ENCODE measurements at places on chromosomes 4 and X.

GRCh38 chr4:41896648-41897047, 38.6 kb upstream of the TMEM33 start:
- no peak for DNase-seq

DNA sequence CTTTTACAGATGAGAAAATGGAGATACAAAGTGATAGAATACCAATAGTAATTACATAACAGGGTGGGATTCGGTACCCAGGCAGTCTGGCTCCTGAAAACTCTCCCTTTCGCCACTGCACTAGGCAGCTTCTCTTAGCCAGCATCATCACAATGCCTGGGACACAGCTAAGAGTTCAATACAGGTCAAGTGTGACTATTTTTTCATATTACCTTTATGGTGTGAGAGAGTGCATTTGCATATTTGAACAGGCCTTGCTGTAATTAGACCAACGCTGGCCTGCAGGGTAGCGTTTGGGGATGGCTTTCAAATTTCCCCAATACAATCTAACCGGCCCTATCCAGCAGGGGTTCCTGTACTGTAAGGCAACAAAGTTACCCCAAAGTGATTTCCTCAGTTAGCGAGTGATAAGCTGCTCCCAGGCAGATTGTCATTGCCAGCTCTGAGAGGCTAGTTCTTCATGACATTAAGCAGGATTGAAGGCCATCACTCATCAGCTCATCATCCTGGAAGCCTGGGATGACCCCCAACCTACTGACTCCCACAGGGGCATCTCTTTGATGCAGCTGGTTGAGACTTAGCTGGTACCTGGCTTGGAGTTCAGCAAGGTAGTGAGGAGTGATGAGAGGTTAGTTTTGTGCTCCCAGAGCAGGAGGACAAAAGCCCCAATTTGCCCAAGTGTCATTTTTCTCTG, 836.8 kb upstream of the LCORL start:
- DNase-seq: no peak

DNA sequence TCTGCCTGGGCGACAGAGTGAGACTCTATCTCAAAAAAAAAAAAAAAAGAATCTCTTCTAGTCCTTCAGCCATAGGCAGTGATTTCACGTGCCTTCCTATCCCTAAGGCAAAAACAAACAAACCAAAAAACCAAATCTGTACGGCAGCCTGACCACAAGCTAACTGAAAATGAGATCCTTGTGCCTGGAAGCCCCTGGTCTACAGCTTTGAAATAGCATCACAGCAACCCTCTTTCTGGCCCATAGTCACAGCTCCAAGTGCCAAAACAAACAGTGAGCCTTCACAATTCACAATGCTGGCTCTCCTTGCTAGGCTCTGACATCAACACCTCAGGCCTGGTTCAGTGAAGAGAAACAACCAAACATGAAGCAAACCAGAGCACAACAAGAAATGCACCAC, 46.1 kb downstream of the TMEM150C start:
- no peak for DNase-seq

DNA sequence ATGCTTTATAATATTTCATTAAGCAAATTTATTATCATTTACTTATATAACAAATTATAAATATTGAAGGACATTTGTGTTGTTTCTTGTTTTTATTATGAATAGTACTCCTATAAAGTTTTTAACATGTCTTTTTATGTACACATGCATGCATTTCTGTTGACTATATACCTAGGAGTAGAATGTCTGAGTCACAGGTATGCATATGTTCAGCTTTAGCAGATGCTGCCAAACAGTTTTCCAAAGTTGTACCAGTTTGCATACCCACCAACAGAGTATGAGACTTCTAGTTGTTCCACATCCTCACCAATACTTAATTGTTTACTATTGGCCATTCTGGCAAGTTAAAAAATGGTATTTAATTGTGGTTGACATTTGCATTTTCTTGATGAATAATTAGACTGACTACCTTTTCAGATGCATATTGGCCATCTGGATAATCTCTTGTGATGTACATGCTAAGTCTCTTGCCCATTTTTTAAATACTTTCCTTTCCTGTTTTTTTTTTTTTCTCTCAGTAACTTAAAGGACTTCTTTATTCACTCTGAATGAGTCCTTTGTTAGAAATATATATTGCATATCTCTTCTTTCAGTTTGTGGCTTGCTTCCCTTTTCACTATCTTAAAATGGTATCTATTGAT, 132.2 kb upstream of the TRIM2 start:
- DNase-seq: no peak

GRCh38 chr4:2843941-2844584, 419 bp downstream of the ADD1 start:
- DNase-seq: no peak

GRCh38 chr4:160846121-160846520, 1317.7 kb downstream of the FSTL5 start:
- DNase-seq: no peak

GRCh38 chr4:22071749-22072148, 123.2 kb upstream of the KCNIP4 start:
- no peak for DNase-seq

DNA sequence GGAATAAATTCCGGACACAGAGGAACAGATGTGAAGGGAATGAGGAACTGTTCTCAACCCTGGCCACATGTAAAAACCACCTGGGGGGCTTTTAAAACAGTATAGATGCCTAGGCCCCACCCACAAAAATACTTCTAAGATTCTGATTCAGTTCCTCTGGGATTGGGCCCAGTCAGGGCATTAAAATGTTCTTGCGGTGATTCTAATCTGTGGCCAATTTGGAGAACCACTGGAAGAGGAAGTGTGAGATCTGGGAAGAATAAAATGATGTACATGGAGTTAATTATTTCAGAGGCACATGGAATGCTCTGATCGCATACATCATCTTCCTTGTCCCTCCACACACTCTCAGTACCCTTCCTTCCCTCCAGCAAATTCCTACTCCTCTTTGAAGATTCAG, 192.2 kb downstream of the APBB2 start:
- DNase-seq: no peak

GRCh38 chr4:83219344-83220331, 65.0 kb downstream of the COQ2 start:
- peak; percentile 35 for DNase-seq

GRCh38 chr4:56460085-56460484, 7.3 kb upstream of the SRP72 start:
- no peak for DNase-seq

DNA sequence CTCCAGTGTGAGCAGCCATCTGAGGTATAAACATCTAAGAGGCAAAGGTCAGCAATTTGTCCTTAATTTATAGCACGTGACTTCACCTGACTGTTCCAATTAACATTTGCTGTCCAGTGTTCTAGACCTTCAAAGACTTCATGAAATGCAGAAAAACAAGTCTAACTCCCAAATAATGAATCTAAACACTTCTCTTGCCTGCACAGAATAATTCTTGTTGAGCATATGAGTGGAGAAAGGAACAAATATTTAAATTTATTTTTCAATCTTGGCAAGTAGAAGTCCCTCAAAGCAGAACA, 12.0 kb downstream of the RFC1 start:
- DNase-seq: no peak

DNA sequence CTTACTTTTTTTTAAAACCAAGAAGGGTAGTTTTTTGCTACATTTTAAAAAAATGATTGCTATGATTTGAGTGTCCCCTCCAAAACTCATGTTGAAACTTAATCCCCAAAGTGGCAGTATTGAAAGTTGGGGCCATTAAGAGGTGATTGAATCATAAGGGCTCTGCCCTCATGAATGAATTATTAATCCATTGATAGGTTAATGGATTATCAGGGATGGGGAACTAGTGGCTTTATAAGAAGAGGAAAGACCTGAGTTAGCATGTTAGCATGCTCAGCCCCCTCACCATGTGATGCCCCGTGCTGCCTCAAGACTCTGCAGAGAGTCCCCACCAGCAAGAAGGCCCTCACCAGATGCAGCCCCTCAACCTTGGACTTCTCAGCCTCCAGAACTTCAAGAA, 31.0 kb downstream of the SMIM43 start:
- no peak for DNase-seq

GRCh38 chr4:90375081-90375480, 247.9 kb downstream of the CCSER1 start:
- DNase-seq: no peak

- DNase-seq: no peak
Measured at GRCh38 chr4:4990857-4991540, 28.3 kb downstream of the CYTL1 start.

DNA sequence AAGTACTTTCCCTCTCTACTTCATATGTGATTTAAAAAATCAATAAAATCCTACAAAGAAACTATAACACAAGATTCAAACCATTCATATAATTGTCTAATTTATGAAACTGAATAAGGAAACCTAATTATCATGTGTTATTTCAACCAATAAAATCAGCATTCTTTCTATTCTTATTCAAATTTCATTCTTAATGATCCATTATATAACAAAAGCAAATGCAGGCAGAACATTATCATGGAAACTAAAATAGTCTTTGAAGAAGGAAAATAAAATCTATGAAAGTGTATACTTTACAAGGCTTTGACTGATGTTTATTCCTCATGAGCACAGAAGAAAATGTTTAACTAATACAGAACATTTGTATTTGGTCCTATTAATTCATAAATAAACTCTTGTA, 47.6 kb downstream of the CNOT6L start:
- DNase-seq: no peak

DNA sequence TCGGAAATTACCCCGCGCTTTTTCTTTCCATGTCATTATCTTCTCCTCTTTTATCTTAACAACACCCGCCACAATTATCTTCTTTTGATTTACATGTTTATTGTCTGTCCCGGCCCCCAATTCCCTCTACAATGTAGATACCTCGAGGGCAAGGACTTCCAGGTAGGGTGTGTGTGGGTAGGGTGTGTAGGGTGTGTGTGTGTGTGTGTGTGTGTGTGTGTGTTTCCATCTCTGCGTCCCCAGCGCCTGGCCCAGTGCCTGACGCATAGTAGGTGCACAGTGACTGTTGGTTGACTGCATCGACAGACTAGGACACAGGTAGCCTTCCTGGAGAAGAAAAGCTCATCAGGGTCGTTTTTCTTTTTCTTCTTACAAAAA, 103.1 kb downstream of the UCHL1 start:
- DNase-seq: no peak

GRCh38 chr4:15920723-15921591, 17.6 kb downstream of the FGFBP1 start:
- DNase-seq: no peak

DNA sequence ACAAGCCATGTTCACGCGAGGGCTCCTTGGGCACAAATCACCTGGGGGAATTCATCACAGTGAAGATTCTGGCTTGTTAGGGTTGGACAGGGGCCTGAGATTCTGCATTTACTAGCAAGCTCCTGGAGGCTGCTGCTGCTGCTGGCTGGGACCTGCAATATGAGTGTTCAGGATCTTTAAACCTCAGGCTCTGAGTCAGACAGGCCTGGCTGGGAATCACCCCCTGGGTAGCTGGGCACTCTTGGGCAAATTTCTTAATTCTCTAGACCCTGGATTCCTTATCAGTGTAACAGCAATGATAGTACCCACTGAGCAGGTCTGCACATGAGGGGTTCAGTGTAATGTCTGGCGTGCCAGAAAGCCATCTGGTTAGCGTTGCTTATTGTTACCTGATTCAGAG, 101.5 kb downstream of the DHX15 start:
- DNase-seq: no peak

DNA sequence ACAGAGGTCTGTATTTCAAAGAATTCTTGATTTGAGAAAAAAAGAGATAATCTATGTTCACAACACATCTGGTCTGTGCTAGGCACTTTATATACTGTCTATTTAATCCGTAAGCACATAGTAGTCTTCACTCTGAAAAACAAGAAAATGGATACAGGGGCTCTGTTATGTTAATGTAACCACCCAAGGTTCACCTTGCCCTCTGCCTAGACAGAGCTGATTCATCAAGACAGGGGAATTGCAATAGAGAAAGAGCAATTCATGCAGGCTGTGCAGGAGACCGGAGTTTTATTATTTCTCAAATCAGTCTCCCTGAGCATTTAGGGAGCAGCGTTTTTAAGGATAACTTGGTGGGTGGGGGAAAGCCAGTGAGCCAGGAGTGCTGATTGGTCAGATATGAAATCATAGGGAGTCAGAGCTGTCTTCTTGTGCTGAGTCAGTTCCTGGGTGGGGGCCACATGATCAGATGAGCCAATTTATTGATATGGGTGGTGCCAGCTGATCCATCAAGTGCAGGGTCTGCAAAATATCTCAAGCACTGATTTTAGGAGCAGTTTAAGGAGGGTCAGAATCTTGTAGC, 92.9 kb upstream of the TNIP3 start:
- DNase-seq: no peak

- no peak for DNase-seq
Measured at GRCh38 chrX:2511326-2511725, 10.6 kb upstream of the DHRSX start.

DNA sequence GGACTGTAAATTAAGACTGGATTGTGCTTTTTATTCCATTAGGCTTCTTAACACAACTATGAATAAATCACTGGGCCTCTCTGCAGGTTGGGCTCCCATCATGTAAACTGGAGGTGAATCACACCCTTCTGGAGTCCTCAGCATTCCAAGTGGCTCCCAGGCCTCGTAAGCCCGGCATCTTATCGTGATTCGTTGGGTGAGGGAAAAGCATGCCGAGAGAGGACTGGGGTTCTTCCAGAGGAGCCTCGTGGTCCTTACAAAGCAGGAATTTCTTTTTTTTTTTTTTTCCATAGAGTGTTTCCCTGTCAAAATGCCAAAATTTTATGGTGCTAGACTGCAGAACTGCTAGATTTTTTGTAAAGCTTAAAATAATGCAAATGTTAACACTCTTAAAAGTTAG, 20.0 kb downstream of the CLDN22 start:
- no peak for DNase-seq

GRCh38 chr4:116881077-116881476, 204.3 kb downstream of the TRAM1L1 start:
- no peak for DNase-seq

- no peak for DNase-seq
Measured at GRCh38 chrX:15769300-15769954, 20.9 kb upstream of the ZRSR2 start.

DNA sequence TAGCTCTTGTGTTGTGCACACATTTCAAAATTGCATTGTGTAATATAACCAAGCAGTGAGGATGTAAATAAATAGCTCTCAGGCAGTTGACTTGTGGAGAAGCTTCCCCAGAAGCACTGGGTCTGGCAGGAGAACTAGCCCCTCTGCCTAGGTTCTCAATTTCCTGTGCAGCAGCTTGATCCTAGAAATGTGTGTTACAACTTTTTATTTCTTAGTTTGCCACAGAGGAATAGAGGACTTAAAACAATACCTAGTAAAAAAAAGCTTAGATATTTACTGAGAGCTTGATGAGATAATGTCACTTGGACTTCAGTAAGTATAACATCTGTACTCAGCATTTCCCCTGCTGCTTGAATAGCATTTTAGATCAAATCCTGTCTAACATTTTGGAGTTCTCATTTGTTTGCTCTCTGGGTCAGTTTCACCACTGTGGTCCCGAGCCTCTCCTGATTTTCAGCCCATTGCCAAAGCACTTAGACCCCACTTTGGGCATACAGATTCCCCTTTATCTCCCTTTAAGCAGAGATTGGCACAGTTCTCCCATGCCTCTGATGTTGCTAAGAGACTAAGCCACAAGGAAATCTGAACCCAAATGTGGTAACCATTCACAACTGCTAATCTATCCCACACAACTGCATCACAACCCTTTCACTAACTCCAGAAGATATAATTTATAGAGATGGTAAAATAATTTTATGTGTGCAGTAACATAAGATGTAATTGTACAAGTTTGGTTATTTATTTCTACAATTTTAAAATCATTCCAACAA, 98.2 kb upstream of the NRK start:
- no peak for DNase-seq

GRCh38 chr4:140212646-140213045, 58.7 kb upstream of the MAML3 start:
- no peak for DNase-seq
